ENCODE measurements at places on chromosomes 3 and 15. TPM values are rescaled to one million over a fixed set of nuclear protein-coding genes. Genes with fewer than 3 reads are reported as not detected.

The CLDN11 gene
- total RNA-seq, result 0.20 TPM

The RYR3 gene
- 0.01 TPM for total RNA-seq

The GOLGA8S gene
- 0.18 TPM for total RNA-seq

The NLGN1 gene
- total RNA-seq, result not detected

The CMTM7 gene
- 41.7 TPM for total RNA-seq

The ECE2 gene
- total RNA-seq, result not detected

The PLCB2 gene
- 0.70 TPM for total RNA-seq

The SEC62 gene
- 88.6 TPM for total RNA-seq
